ENCODE measurements at places on chromosomes 3 and 15.

DNA sequence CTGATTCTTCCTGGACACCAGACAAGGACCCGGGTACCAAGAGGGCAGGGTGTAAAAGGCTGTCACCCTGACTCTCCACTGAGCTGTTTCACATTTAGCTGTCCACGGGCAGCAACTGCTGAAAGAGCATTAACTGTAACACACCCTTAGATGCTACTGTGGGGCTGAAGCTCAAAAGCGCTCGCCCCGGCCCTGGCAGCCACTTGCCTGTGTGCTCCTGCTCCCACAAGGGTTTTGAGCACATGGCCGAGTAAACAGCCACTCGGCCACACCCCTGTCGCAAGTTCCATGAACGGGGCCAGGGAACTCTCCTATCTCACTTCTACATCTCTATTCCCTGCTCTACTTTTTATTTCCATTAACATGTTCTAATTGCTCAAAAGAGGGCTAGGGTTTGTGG is 421.7 kb downstream of the TUSC7 start:
- no peaks in the 10 kb centered on the region for H3K36me3 ChIP-seq
- no peaks in the 10 kb centered on the region for H3K27me3 ChIP-seq

GRCh38 chr3:150118219-150118618 is 147.5 kb upstream of the PFN2 start:
- no peaks in the 10 kb centered on the region for H3K36me3 ChIP-seq
- peaks cover 5% of the 10 kb centered on the region for H3K4me1 ChIP-seq
- no peak overlapping the region for H3K27ac ChIP-seq
- H3K27me3 ChIP-seq: peaks cover 18% of the 10 kb centered on the region
- no peak overlapping the region for H3K4me3 ChIP-seq

DNA sequence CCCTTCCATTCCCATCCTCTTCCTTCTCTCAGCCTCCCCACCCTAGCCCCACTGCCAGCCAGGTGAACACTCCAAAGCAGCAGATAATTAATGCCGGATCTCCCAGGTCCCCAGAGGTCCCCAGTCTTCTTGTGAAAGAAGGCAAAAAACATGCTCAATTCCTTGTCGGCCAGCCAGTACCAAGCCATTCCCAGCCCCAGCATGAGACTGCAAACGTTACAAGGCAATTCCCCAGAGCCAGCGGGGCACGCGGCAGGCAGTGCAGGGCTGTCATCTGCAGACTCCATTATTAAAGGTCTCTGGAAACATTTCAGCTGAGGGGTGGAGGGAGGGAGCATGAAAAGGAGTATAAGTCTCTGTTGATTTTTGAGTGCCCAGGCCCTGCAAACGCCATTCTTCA is 117.8 kb downstream of the XXYLT1 start:
- peaks cover 18% of the 10 kb centered on the region for H3K4me1 ChIP-seq
- H3K27me3 ChIP-seq: peaks cover 3% of the 10 kb centered on the region
- no peak overlapping the region for H3K4me3 ChIP-seq
- DNase-seq: no peak

DNA sequence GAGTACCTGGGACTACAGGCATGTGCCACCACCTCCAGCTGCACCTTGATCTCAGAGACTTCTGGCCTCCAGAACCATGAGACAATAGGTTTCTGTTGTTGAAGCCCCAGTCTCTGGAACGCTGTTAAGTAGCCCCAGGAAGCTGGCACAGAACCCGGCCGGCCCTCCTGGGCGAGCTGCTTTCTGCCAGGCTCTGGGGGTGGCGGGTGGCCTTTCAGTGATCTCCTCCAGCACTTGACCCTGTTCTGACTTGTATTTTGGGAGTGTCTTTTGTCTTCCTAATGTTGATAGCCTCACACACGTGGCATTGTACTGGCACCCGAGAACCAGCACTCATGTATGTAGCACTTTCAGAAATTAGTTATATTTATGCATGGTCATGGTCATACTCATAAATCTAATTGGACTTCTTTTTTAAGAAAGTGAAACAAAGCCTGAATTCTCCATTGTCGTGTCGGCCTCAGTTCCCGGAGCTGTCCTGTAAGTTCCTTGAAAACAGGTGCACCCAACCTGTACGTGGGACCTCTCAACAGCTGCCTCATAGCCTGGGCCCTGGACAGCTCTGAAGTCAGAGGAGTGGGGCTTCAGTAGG is 74.0 kb downstream of the TFRC start:
- H3K27me3 ChIP-seq: peaks cover 4% of the 10 kb centered on the region
- no peak for DNase-seq
- peaks cover 1% of the 10 kb centered on the region for H3K36me3 ChIP-seq
- H3K4me3 ChIP-seq: no peak overlapping the region
- H3K4me1 ChIP-seq: no peaks in the 10 kb centered on the region

All from activated naive CD4-positive, alpha-beta T cell treated with anti-CD3 and anti-CD28 coated beads for 36 hours (primary cell).